NCI-H1436 treated with DMSO at 0.1 percent for 48 hours (cell line): ENCODE measurements at places on chromosomes 3 and 15.
A peak's percentile ranks its signal among the peaks of the same experiment; 100 is the strongest.

GRCh38 chr3:186088335-186088734 is 20.6 kb downstream of the ETV5 start:
- DNase-seq = no peak

DNA sequence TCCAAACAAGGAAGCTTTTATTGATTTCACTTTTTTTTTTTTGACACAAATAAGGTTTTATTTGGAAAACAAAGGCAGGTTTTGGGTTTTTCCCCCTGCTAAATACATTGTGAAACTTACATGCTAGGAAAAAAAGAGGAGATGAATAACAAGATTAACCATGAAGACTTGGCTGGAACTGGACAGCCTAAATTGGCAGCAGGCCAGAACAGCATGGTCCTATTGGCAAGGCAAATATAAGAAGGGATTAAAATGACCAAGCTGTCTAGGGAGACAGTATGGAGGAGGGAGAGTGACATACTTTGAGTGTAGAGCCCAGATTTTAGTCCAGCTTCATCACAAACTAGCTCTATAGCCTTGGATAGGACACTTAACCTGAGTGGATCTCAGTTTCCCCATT is 63.9 kb upstream of the BBX start:
- no peak for DNase-seq

DNA sequence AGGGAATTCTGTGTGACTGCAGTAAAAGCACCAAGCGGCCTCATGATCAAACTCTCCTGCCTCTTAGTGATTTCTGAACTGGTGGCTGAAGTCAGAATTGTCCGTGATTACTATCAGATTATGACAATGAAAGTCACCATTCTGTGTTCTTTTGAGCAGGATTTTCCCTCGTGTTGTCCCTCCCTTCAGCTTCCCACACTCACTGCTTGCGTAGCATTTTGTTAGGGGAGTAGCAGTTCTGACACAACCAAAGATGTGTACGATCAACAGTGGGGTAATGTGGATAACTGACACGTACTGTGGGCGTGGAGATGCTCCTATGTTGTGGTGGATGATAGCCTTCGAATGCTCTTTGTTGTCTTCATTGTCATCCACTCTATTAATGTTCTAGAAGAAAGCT is 67.8 kb upstream of the ICE2 start:
- DNase-seq = no peak

GRCh38 chr15:80367094-80367493 is 37.1 kb upstream of the ARNT2 start:
- DNase-seq = no peak

- DNase-seq = no peak
These were observed 30.1 kb downstream of the ISL2 start for GRCh38 chr15:76366714-76367113.

- no peak for DNase-seq
These were observed 210.9 kb upstream of the LYSMD4 start for GRCh38 chr15:99944131-99944530.

DNA sequence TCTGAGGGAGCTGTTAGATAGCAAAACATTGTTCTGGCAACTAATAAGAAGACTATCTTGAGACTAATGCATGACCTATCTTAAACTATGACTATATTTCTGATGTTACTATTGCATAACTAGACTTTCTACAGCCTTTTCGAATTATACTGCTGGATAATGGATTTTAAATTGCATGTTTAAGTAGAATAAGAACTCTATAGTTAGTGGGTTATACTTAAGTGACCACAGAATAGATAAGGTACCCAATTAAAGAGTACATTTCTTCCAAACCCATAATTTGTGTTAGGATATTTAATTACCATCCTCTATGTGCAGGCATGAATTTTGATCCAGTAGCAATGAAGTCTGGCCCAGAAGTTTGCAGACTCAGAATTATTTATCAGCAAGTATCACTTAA is 44.6 kb upstream of the SPPL2A start:
- DNase-seq = no peak

DNA sequence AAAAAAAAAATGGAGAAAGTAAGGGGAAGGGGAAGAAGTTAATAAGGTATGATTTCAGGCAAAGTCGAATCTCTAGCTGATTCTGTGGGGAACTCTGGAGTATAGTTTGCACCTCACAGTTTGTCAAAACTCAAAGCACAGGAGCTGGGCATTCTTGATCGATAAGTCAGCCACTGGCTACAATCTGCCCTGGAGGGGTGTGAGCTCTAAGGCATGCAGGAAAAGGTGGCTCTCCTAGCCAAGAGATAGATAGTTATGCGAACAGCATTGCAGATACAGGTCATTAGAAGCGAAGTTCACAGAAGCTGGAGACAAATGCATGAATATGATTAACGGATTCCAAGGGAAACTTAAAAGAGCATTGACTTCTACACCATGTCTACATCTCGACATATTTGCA is 952.6 kb downstream of the AGBL1 start:
- DNase-seq = no peak

DNA sequence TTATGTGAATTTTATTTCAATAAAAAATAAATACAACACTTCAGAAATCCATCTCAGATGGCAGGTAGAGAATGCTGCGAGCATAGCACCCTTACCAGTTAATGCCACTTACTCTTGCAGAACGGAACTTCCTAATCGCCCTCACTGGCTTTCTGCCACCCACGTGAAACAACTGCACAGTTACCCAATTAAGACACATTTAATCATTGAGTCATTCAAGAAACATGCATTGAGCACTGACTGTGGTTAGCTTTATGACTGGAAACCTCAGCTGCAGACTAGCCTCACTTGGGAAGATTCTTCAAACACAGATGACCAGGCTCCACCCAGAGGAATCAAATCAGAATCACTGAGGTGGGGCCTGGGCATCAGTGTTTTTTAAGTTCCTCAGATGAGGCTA is 5.6 kb upstream of the MFGE8 start:
- DNase-seq = peak; percentile 46

- DNase-seq = no peak
These were observed 363.1 kb upstream of the PLSCR5 start for GRCh38 chr3:146968204-146968651.

- DNase-seq = no peak
These were observed 242.1 kb downstream of the THSD4 start for GRCh38 chr15:71357321-71357732.

GRCh38 chr3:130897316-130897715 is 3.4 kb downstream of the ATP2C1 start:
- DNase-seq = no peak

DNA sequence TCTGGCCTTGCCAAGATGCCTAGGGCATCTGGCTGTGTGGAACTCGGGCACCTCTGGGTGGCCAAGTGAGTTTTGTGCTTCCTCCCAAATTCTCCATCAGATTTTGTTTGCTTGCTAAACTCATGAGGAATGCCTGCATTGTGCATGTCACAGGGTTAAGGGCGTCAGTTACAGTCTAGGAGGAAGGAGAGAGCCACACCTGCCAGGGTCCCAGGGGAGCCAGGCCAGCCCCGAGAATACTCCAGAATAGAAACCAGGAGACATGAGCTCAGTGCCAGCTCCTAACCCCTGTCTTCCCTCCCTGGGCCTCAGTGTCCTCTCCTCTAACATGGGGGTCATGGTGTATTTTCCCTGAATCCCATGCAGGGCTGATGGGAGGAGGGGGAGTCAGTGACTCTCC is 22.0 kb upstream of the SKOR1 start:
- DNase-seq = no peak

DNA sequence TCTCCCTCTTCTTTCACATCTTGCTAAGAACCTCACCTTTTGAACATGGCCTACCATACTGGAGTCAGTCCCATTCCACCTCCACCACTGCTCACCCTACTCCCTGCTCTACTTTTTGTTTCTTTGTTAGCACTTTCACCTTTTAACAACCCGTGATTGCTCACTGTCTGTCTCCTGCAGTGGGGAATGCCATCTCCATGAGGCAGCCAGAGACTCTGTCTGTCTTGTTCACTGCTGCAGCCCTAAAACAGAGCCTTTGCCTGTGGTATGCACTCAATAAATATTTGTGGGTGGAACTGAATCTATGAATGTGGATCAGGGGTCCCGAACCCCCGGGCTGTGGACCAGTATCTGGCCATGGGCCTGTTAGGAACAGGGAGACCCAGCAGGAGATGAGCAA is 16.5 kb upstream of the TLE3 start:
- no peak for DNase-seq

GRCh38 chr3:126746395-126747177 is 42.5 kb downstream of the CHCHD6 start:
- no peak for DNase-seq

DNA sequence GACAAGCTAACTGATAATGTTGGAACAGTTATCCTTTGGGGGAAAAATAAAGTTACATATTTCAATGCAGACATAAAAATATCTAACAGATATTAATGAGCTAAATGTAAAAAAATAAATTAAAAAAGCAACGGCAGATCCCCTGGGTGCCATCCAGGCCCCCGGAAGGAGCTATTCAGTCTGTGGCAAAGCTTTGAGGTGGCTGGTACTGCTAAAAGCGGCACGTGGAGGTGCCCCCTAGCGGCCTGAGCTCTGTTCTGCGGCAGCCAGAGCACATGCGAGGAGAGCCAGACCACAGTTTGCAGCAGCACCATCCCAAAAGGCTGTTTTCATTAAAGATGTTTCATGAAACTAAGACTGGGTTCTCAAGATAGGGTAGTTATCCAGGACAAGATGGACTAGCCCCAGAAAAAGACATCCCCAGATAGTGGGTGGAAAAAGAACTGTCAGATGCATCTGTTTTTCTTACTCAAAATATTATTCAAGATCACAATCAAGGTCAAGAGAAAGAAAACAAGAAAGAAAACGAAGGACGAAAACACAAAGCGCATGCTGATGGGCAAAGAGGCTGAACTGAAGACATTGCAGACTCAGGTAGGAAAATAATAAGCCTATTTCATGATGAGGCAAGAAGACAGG is 18.7 kb downstream of the AP3S2 start:
- no peak for DNase-seq

DNA sequence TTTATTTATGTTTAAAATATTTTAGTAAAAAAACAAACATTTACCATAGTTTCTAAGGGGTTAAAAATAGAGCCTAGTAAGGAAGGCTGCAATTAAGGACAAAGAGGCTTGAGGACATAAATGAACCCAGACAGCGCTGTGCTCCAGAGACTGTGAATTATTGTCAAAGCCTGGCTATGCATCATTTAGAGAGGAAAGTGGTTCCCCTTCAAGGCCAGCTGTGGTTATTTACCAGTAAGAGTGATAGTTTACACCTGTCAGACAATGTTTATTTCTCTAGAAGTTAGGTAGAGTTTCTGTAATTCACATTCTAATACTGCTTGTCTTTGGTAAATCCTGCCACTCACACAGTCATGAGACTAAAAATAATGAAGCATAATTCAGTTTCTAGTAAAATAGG is 32.4 kb upstream of the PIK3R4 start:
- peak; percentile 97 for DNase-seq

DNA sequence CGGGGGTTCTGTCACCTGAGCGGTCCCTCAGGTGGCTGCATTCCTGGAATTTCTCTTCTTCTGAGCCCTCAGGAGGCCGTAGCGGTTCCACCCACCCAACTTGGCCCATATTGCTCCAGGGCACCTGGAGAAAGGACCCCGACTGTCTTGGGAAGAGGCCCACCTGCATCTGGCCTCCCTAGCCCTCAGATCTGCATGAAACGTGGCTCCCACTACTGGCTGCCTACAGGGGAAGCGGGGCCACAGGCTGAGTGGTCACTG is 9.9 kb upstream of the ANPEP start:
- no peak for DNase-seq

DNA sequence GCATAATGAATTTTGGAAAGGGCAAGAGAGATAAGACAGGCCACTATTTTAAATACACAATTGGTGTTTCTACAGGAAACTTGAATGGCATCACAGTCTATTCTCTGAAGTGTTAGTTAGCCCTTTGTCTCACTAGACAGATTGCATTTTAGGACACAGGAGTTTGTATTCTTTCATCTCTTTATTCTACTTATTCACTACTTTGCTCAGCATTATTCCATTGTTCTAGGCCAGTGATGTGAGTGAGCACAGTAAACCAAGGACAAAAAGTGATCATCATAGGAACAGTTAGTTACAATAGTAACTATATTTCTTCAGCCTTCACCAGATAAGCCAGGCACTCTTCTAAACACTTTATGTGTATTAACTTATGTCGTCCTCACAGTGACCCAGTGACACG is 150.2 kb upstream of the SLCO3A1 start:
- DNase-seq = no peak

- no peak for DNase-seq
These were observed 243.6 kb upstream of the MDFIC2 start for GRCh38 chr3:70556056-70556455.

- DNase-seq = no peak
These were observed 507.8 kb downstream of the LPP start for GRCh38 chr3:188661806-188662205.

GRCh38 chr3:78785004-78785403 is 982.8 kb downstream of the ROBO1 start:
- DNase-seq = no peak

DNA sequence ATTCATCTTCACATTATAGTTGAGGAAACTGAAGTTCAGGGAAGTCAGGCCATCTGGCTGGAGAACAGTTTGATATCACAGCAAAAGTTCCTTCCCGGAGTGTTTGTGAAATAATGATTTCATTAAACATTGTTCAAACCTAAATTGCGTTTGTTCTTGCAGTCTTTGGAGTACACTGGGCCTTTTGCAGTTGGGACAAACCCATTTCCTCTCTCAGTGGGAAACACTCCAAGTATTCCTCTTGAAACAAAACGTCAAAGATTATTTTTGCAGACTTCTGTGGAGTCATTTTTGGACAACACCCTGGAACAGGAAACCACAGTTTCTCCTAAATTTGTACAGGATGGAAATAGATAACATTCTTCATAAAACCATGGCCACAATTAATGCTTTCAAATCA is 287.5 kb downstream of the PTPRG start:
- no peak for DNase-seq

GRCh38 chr3:195692354-195692685 is 28.5 kb upstream of the MUC20 start:
- no peak for DNase-seq

GRCh38 chr3:82178291-82178690 is 416.8 kb upstream of the GBE1 start:
- DNase-seq = no peak

GRCh38 chr3:133014325-133014724 is 23.9 kb upstream of the TMEM108 start:
- no peak for DNase-seq

DNA sequence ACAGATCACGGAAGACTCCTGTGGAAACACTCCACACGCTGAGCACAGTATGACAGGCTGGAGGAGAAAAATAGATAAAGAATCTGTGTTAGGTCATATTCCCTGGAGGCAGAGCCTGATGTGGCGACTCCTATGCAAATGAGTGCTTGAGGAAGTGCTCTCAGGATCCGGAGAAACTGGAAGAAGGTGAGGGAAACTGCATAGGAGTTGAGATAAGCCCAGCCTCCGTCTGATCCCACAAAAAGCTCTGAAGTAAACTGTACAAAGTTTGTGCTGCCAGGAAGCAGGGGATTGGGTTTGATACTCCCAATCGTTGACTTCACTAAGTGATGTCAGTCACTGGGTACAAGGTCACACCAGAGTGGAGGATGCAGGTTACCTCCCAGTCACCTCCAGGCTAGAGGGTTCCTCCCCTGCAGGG is 33.4 kb downstream of the OSBPL10 start:
- DNase-seq = no peak
